ENCODE measurements at places on chromosomes 2 and 18.

DNA sequence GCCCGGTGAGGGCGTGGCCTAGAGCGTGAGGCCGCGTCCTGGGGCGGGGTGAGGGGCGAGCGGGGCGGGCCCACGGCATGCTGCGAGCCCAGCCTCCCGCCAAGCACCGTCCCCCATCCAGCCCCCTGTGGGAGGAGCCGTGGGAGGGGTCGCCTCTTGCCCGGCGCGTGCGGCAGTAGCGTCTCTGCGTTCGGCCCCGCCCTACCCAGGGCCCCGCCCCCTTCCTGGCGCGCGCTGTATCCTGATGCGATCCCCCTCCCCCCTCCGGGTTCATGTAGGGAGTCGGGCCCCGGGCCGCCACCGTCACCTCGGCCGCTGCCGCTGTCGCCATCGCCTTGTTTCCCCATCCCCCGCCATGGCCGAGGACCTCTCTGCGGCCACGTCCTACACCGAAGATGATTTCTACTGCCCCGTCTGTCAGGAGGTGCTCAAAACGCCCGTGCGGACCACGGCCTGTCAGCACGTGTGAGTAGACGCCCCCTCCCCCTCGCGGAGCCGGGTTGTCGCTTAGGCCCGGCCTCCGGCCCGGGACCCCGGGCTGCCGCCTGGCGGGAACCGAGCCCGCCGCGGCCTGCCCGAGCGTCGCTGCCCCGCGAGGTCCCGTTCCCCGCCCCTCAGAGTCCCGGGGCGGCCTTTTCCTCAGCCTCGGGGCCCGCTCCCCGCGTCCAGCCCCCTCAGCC lies 888 bp downstream of the RNF138 start:
- peak; percentile 99 for DNase-seq

DNA sequence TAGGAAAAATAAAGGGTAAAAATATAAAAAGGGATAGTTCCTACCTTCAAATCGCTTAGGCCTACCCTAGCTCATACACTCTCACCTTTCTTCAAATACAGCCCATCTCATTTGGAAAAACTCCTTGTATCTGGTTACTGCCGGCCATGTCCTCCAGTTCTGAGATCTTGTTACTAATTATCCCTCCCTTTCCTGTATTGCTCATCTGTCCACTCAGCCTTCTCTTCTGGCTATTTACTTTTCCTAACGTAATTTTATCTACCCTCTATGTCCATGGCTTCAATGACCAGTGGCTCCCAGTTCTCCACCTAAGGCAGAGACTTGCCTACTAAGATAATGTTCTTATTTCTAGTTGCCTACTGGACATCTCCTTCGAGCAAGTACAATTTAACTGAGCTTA lies 342.9 kb upstream of the ACVR2A start:
- no peak for DNase-seq

GRCh38 chr2:178635897-178636296 lies 155.6 kb downstream of the PLEKHA3 start:
- DNase-seq: no peak

GRCh38 chr2:200177971-200178911 lies 128.3 kb upstream of the SPATS2L start:
- no peak for DNase-seq

GRCh38 chr18:68992719-68993482 lies 195.0 kb downstream of the CCDC102B start:
- DNase-seq: no peak

DNA sequence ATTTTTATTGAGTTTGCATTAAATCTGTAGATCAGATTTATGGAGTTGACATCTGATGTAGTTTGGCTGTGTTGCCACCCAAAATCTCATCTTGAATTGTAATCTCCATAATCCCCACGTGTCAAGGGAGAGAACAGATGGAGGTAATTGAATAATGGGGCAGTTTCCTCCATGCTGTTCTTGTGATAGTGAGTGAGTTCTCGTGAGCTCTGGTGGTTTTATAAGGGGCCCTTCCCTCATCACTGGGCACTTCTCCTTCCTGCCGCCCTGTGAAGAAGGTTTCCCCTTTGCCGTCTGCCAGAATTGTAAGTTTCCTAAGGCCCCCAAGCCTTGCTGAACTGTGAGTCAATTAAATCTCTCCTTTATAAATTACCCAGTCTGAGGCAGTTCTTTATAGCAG lies 32.2 kb downstream of the ZC3H15 start:
- DNase-seq: no peak

DNA sequence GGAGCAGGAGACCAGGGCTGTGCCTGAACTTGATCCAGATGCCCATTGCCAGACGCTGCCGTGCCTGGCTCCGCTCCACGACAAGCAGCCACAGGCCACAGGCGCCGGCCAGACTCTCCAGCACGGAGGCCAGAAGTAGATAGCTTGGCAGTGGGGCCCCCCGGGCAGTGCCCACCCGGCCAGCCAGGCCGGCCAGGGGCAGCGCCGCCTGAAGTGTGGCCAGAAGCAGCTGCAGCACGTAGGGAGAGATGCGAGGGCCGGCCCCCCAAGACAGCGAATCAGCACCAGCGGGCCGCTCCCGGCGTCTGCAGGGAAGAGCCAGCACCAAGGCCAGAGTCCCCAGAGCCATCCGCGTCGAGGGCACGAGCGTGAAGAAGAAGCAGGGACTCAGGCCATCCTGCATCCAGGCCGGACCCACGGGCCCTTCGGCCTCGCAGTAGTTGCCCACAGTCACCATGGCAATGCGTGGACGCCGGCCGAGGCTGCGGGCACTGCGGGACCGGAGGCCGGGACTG lies 484 bp downstream of the ABCB6 start:
- DNase-seq: no peak

GRCh38 chr2:188970211-188970610 lies 4.0 kb upstream of the COL3A1 start:
- DNase-seq: no peak

GRCh38 chr18:34970106-34970505 lies 71.1 kb upstream of the MAPRE2 start:
- no peak for DNase-seq

- peak; percentile 47 for DNase-seq
Measured at GRCh38 chr18:58687871-58688308, 16.6 kb downstream of the MALT1 start.

- DNase-seq: no peak
Measured at GRCh38 chr18:49444581-49444980, 15.9 kb downstream of the DYM start.

GRCh38 chr18:27956001-27956640 lies 220.8 kb downstream of the CDH2 start:
- no peak for DNase-seq

DNA sequence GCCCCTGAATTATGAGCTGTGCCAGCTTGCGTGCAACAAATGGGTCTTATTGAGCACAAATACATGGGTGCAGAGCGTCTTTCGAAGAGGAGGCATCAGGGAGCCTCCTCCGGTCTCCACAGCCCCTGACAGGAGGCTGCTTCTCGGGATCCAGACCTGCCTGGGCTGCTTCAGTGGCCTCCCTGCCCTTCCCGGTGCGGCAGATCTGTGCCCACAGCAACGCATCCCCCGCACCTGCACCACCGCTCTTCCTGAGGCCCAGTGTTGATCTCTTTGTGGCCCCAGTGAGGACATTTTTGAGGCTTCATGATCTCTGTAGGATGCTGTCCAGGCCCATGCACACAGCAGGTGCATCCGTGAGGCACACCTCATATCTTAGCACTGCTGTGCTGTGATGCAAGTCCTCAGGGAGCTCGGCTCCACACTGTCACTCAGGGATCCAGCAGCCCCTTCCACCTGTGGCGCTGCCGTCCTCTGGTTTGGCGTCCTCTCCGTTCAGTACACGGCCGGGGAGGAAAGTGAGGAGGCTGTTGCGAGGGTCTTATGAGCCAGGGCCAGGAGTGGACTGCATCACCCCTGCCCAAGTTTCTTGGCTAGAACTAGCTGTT lies 17.4 kb downstream of the RTP5 start:
- no peak for DNase-seq

- DNase-seq: no peak
Measured at GRCh38 chr18:75162467-75162866, 46.5 kb downstream of the PTGR3 start.
